HepG2 (cell line): ENCODE measurements at places on chromosomes 5 and 9. TPM values are rescaled to one million over a fixed set of nuclear protein-coding genes. Genes with fewer than 3 reads are reported as not detected.
A peak's percentile ranks its signal among the peaks of the same experiment; 100 is the strongest.

GRCh38 chr9:76732341-76732958, 31.8 kb upstream of the PCA3 start:
- no peak for DNase-seq

- no peak for DNase-seq
Observed at GRCh38 chr5:179959641-179960040, 51.9 kb upstream of the TBC1D9B start.

CBY3 gene
- polyA plus RNA-seq = not detected in 2 replicates

CAVIN4 gene
- polyA plus RNA-seq = 0.54 and 0.59 TPM in 2 replicates

PLAC8L1 gene
- polyA plus RNA-seq = 0.29 and 0.44 TPM in 2 replicates

CARD9 gene
- 3.3 and 7.2 TPM in 2 replicates for polyA plus RNA-seq

GLRA1 gene
- not detected in 2 replicates for polyA plus RNA-seq

F2R gene
- 12.3 and 13.6 TPM in 2 replicates for polyA plus RNA-seq

IL5 gene
- not detected in 2 replicates for polyA plus RNA-seq

GRCh38 chr5:9562141-9562540, 16.3 kb upstream of the SEMA5A start:
- DNase-seq = no peak

CDX1 gene
- 0.05 TPM in 1 of 2 replicates, not detected in the other for polyA plus RNA-seq

DNA sequence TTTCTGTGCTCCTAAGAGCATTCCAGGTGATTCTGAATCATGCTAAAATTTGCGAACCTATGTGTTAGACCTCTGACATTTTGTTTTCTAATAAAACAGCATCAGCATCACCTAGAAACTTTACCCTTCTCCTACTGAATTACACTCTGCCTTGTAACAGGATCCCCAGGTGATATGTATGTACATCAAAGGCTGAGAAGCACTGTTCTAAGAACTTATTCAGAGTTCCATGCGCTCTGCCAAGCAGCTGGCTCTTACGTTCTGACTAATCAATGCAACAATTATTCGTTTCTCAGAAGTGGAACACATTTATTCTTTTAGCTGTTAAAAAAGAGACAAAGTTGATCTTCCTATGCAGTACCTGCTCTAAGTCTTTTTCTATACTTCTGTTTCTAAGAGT, 228.6 kb downstream of the SLF1 start:
- DNase-seq = no peak

GRCh38 chr9:111108946-111109345, 70.7 kb upstream of the LPAR1 start:
- no peak for DNase-seq

- no peak for DNase-seq
Observed at GRCh38 chr5:174340226-174340625, 294.7 kb downstream of the NSG2 start.

HIGD2A gene
- 146 TPM in 2 replicates for polyA plus RNA-seq

GRCh38 chr9:11182001-11182400, 569.2 kb upstream of the PTPRD start:
- no peak for DNase-seq

ASS1 gene
- 108 and 122 TPM in 2 replicates for polyA plus RNA-seq

DNA sequence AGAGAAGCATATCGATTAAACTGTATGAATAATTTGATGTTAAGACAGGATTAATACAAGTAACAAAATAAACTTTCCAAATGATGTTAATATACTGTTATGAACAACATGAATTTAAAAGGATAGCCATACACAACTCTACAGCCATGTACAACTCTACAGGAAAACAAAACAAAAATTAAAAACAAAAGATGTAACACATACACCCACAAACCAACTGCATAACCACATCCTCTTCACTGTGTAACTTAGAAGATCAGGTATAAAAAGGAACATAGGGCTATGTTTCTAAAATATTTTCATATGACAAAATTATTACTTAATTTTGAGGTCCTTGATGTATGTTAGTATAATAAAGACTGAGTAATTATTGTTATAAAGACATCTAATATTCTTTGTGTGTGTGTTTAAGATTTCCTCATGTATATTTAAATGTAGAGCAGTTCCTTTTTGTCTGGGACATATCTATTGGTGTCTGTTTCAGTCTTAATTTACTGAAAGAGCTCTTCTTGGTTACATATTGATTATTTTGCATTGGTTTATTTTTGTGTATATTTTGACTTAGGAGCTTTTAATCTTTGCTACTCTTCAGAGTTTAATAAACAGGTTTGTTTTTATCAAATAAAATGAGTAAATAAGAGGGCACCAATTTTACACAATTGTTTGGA, 966.8 kb upstream of the CTNND2 start:
- DNase-seq = no peak

- peak; percentile 34 for DNase-seq
Observed at GRCh38 chr5:149062371-149063016, 368 bp downstream of the SH3TC2 start.

GRCh38 chr9:99459919-99460318, 237.8 kb downstream of the SEC61B start:
- no peak for DNase-seq

KCNIP1 gene
- polyA plus RNA-seq = not detected in 2 replicates

- no peak for DNase-seq
Observed at GRCh38 chr5:133340822-133341221, 271.5 kb downstream of the FSTL4 start.

DNA sequence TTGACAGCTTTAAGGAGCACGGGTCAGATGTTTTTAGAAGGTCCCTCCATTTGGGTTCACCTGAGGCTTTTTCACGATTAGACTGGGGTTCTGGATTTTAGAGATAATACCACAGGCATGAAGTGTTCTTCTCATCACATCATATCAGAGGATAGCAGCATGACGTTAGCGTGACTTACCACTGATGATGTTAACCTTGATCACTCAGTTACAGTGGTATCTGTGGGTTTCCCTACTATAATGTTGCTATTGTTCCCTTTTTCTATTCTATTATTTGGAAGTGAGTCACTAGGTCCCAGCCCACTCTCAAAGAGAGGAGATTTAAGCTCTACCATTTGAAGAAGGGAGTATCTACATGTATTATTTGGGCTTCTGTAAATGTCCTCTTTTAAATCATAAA, 300.0 kb downstream of the MAST4 start:
- no peak for DNase-seq

DNA sequence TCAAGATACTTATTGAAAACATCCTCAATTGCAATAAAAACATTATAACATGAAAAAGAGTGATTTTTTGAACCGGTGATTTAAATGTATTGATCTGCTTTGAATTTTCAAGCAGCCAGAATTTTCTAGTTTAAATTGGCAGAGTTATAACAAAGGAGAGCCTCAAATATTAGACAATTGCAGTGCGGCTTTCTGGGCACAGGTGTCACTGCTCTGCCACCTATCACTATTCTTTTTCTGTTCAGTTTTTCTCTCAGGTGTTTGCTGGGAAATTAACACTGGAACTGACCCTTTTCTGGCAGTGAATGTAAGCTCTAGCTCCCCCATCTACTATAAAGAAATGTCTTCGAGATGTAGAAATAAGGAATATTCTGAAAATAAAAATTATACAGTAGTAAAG, 23.0 kb downstream of the ZBED3 start:
- DNase-seq = no peak

DNA sequence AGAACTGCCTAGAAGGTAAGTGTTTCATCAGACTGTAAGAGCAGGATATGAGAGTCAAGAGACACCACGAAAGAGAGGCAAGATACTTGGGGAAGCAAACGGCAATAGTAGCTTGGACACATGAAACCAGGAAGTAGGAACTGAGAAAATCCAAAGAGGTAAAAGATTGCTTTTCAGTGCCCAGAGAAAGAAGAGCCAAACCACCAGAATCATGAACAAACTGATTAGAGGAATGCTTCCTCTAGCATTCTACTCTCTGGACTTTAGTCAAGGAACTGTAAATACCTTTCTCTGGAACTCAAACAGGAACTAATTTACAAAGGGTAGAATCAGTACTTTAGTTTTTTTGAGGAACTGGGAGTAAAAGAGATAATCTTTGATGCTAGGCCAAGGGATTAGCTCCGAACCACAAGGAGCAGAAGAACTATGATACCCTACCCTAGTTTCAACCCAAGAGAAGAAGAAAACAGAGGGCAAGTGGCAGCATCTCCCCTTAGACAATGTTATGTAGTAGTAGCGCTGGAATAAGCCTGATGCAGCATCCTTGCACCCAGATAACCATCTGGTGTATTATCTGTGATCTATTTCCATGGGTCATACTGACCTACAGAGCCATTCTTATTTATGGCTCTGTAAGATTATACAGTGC, 41.3 kb downstream of the EFCAB9 start:
- peak; percentile 73 for DNase-seq

DNA sequence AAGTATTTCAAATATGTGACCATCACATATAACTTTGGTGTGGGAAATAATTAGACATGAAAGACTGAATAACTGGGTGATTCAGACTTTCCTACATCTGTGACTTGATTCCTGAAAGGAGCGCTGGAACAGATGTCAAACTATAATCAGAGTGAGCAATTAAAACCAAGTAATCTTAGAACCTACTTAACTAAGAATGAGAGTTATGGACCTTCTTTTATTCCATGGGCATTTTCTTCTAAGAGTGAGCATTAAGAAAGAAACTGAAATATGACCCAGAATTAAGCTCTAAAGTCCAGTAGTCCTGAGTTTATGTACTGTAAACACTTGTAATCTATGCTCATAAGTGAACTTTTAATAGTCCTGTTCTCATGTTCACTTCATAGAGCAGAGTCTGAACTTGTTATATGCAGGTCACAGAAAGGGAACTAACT, 68.4 kb downstream of the PAM start:
- no peak for DNase-seq

PFN3 gene
- not detected in 2 replicates for polyA plus RNA-seq

GRCh38 chr9:20579524-20580314, 42.6 kb downstream of the MLLT3 start:
- no peak for DNase-seq

DNA sequence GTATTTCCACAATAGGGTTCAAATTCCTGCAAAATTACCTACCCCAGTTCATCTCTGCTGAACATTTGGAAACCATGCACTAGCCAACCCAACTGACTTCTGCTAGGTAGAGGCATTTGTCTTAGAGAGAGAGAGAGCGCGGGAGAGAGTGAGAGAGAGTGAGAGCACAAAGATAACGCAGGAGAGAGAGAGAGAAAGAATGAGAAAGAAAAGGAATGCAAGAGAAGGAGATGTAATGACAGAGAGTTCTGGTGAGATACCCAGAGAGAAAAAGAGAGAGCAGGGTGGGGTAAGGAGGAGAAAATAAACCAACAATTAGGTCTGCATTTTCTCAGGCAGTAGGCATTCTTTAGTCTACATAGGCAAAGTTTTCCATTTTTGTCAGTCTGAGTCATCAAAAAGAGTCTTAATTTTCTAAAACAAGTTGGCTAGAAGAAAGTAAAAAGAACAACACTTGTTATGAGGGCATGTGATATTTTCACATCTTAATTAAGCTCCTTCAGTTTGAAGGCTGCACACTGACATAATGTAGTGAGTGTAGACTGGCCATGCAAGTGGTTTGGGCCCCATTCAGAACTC, 98.2 kb downstream of the MAP1B start:
- DNase-seq = no peak

RGMB gene
- 3.0 and 3.1 TPM in 2 replicates for polyA plus RNA-seq

DNA sequence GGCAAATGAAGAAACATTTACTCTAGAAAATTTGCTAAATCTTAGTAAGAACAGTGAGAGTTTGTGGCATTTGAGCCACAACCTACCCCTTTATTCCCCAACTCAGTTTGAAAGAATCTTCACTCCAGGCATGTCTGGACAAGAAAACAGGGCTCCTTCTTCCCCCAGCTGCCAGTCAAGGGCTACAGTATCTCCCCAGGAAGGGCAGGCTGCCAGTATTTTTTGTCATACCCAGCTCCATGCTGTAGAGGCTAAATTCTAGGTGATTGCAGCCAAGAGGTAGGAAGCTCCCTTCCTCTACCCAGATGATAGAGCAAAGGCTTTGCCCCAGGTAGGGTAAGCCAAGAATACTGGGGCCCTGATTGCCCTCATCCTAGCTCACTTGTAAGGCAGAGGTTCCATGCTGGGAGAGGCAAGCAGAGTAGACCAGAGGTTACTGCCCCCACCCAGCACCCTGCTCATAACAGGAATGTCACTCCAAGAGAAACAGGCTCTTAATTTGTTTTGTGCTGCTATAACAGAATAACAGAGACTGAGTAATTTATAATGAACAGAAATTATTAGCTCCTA, 20.0 kb upstream of the GRPEL2 start:
- no peak for DNase-seq
